A549 treated with GW870086 at 1 μM for 4 hours (cell line): ENCODE measurements at places on chromosomes 13 and 19. TPM values are rescaled to one million over a fixed set of nuclear protein-coding genes. Genes with fewer than 3 reads are reported as not detected.

Gene PBX4
- total RNA-seq: 1.5 to 2.9 TPM (median 2.2 TPM) in 5 replicates

Gene TUBA3C
- total RNA-seq: not detected in 5 replicates

Gene LIPE
- 1.4 to 2.9 TPM (median 2.3 TPM) in 5 replicates for total RNA-seq

Gene FOXO1
- 3.6 to 5.9 TPM (median 5.5 TPM) in 5 replicates for total RNA-seq

Gene FGF9
- total RNA-seq: not detected in 5 replicates

Gene CPAMD8
- 0.07 to 0.27 TPM (median 0.09 TPM) in 4 of 5 replicates, not detected in the other for total RNA-seq

Gene GARIN5A
- 1.6 to 2.2 TPM (median 2.0 TPM) in 5 replicates for total RNA-seq
